ENCODE measurements at places on chromosomes 6 and 20.

DNA sequence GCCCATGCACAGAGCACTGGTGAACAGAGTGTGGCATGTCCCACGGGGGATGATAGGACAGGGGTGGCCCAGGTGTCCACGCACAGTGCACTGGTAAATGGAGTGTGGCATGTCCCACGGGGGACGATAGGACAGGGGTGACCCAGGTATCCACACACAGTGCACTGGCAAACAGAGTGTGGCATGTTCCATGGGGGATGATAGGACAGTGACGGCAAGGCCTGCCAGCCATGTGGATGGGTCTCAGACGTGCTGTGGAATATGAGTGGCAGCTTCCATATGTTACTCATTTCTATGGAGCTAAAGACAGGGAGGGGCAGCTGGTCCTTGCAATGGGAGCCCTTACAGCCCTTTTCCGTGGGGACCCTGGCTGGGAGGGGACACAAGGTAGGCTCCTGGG is 168.7 kb downstream of the CDH4 start:
- DNase-seq: no peak

DNA sequence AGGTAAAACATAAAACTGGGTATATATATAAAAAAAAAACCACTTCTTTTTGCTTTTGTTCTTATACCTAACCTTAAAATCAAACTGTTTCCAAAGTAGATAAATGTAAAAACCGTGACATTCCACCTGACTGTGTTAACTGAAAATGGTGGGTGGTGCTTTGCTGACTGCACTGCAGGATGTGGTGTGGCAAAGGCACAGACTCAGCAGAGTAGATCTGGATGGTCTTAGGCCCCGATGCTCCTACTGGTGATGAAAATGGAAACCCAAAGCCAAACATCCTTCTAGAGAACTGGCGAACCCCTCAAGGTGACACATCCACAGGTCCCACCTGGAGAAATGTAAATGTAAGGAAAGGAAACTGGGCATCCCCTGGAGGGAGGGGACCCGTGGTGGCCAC is 8.9 kb downstream of the TGIF2 start:
- no peak for DNase-seq

DNA sequence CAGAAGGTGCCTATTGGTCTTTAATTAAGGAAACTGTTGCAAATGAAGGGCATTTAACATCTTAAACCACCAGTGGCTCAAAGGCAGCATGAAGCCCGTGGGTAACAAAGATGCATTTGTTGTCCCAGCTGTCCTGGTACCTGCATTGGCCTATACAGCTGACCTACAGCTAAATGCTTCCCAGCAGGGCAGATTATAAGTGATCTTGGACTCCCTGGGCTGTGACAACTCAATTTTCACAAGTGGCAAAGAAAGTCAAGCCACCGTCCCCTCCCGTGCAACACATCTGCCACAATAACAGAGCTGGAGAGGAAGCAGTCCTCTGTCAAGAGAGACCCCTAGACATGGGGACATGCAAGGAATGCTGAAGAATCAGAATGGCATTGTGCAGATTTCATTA is 31.5 kb upstream of the EDN3 start:
- DNase-seq: no peak

DNA sequence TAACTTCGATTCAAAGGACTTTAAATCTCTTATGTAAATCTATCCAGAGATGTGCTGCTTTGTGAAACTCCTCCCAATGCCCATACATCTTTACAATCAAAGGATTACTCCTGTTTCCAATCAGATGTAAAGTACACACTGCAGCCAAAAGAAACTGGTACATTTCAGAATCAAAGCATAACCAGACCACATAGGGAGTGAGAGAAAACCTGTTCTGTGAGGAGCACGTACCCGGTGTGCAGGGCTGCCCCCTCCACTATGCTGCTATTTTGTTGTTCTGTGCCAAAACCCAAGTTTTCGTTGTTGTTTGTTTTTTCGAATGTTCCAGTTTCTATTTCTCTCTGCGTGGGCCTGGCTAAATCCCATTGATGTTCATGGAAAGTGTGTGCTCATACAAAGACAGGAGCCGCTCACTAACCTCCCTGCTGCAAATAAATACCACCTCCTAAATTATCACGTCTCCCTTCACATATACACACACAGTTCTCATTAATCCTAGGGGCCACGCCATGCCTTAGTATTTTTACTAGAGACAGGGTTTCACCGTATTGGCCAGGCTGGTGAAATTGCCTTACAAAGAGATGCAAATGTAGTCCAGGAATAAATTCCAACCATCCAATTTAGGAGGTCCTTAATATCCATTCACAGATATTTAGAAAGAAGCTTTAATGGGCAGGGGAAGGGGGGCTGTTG is 52.9 kb downstream of the ATP9A start:
- no peak for DNase-seq

DNA sequence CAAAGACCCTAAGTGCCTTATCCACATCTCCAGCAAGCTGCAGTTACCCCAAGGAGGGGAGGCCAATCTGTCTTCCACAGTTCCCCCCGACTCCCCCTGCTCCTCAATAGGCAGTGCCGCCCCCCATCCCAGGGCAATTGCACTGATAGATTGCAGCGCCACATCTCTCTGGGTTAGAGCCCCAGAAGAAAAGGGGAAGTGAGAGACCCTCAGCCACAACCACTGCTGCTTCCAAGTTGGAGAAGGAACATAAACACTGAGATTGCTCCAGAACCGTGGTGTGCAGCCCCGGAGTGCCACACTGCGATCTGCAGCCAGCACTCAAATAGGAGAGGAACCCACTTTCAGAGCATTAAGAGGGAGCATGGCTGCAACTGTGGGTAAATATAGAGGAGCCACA is 101.5 kb downstream of the RWDD2A start:
- DNase-seq: no peak

DNA sequence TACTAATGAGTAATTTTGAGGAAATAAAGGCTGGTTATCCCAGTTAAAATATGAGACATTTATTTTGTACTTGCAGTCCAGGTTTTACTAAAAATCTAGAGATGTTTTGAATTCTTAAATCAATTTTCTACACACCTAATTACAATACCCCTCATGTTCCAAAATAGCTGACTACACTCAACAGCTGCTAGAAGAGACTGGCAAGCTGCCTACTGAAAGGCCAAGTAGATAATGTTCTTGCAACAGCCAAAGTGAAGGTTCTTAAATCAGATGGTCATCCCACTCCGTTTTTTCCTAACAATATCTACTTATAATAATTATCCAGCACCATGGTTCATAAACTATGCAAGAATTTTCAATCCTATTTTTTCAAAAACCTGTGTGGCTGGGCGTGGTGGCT is 69.0 kb downstream of the DTNBP1 start:
- no peak for DNase-seq

DNA sequence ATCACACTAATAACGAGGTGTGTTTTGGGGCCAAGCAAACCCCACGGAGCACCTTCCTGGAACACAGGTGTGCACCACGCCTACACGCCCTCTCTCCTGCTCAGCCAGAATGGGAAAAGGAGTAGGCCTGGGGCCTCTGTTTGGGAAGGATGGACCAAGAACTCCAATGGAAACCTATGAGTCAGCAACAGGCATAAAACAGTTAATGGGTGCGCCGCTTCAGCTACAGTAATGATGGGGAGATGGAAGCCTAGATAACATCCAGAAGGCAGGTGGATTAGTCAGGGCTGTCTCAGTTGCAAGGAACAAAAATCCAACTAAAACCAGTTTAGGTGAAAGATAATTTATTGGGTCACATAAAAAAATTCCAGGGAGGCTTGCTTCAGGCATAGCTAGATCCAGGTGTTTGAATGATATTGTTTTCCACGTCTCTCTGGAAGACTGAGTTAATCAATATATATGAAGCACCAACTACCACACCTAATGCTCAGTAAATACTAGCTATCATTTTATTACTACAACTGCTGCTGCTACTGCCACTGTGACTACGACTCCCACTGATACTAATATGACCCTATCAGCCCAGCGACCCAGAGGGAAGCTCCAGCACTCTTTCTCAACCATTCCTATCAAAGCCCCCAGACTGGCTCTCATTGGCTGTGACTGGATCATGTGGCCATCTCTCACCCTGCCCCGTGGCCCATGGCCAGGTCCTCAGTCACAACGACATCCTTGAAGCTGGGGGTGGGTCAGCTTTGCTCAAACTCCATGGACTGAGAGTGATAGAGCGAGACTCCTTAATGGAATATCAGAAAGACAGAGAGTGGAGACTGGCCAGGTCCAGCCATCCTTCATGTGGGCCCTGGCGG is 155.2 kb upstream of the PTPN1 start:
- DNase-seq: no peak

DNA sequence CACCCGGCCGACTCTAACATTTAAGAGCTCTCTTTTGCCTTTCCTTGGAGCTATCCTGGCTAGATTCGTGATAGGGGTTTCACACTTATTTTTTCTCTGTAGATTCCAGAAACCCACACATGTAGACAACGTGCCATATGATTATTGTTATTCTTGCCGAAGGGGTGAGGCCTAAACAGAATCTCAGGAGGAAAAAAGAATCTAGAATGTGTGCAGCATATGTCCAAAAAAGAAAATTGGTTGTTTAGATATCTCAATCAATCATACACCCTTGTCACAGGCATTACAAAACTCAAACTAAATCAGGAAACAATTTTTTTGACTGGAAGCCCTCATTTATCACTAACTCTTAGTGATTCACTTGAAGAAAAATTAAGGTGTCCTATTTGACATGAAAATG is 66.9 kb upstream of the TGM3 start:
- DNase-seq: no peak

- DNase-seq: peak; percentile 10
Observed at GRCh38 chr20:542777-543368, 717 bp downstream of the CSNK2A1 start.

GRCh38 chr6:20360471-20361119 is 41.1 kb upstream of the E2F3 start:
- DNase-seq: no peak

- DNase-seq: no peak
Observed at GRCh38 chr20:35611482-35611881, 4.1 kb upstream of the SPAG4 start.
